ENCODE measurements at places on chromosomes 4 and X.

DNA sequence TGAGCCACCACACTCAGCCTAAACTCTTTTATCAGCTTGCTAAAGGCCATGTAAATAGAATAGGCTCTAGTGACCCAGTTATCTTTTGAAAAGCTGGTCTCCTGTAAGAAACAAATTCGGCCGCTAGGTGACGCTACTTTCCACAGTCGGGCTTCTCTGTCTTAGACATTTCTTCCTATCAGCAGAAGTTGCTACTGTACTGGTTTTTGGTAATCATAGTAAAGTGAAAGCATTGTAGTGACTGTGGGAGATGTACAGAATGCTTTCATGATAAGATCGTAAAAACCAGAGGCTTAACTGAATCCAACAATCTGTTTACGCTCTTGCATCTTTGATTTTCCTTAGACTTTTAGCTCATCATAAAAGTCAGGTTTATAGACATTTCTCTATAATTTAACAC lies 82.6 kb downstream of the GK start:
- peak; percentile 65 for DNase-seq

GRCh38 chr4:81896936-81897335 lies 425.2 kb upstream of the RASGEF1B start:
- no peak for DNase-seq

- DNase-seq: no peak
These were observed 29.9 kb downstream of the TBL1X start for GRCh38 chrX:9494771-9495170.

GRCh38 chr4:151753056-151753455 lies 7.8 kb downstream of the GATB start:
- DNase-seq: no peak

GRCh38 chr4:6404611-6405396 lies 67.6 kb downstream of the PPP2R2C start:
- no peak for DNase-seq

- no peak for DNase-seq
These were observed 7.2 kb downstream of the PRKG2 start for GRCh38 chr4:81207828-81208227.

GRCh38 chr4:124334119-124334518 lies 378.4 kb downstream of the ANKRD50 start:
- DNase-seq: peak; percentile 36

DNA sequence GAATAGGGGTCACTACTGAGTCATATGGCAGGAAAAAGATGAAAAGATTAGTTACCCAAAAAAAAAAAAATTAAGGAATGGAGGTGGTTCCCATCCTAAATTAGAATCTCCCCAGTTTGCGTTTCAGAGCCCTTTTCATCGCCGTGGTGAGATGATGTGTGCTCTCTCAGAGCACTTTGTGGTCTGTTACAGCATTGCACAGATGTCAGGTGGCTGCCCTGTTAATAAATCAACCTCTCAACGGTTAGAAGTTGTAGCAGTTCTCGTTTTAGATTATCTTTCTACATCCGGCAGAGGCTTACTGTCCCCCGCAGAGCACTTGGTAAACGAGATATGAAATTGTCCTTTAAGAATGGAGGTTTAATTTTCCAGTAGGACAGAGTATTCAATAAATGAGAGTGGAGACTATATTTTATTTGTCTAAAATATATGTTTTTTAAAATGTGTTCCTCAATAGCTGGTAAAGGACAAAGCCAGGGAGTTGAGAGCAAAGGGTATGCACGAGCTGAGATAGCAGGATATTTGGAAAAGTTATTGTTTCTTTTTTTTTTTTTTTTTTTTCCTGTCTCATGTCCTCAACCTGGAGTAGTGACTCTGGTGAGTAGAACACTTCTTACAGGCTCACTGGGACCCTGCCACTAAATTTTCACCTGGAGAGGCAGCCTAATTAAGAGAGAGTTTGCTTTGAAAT lies 26.9 kb downstream of the AFF1 start:
- DNase-seq: peak; percentile 79

GRCh38 chrX:149939655-149939904 lies 1.3 kb upstream of the EOLA2 start:
- DNase-seq: no peak

GRCh38 chr4:73573794-73574528 lies 46.3 kb downstream of the RASSF6 start:
- peak; percentile 61 for DNase-seq

- DNase-seq: no peak
These were observed 66.0 kb upstream of the CHRNA9 start for GRCh38 chr4:40269133-40269532.

- no peak for DNase-seq
These were observed 7.4 kb upstream of the SMS start for GRCh38 chrX:21933077-21933476.

GRCh38 chr4:182240161-182241130 lies 2.8 kb upstream of the TENM3 start:
- DNase-seq: no peak

DNA sequence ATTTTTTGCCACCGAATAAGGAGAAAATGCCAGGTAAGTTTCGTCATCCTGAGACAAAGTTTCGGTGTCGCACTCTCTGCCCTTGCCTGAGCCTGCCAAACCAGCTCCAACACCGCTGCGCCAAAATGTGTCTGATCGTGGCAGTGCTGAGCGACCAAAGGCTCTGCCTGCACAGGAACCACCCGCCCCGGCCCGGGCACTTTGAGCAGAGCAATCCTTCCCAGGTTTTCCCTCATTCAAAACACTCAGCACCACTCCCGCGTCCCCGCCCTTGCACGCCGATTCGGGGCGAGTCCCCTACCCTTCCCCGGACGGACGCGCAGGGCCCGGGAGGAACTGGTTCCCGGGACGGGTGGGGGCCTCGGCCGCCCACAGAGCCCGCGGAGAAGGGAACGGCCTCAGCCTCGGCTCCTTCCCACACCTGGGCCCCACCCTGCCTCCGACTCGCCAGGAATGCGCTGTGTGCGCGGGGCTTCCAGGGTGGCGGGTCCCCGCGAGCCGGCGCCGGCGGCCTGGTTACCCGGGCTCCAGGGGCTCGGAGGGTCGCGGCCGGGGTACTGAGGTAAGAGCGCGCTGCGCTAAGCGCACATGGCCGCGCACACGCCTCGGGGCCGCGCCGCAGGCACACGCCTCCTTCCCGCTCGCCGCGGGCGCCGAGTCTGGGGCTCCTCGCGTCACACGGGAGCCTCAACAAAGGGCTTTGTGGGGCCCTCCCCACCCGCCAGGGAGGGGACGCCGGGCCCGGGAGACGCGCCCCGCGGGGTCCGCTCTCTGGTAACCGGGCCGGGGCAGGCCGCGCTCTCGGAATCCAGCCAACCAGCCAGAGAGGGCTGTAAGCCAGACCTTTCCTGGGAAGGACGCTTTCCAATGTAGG lies at the start of gene C4orf36:
TSS of gene C4orf36 (minus strand) at position 661 of the 874 bp plus-strand sequence. CDS start 902 bp downstream, outside the sequence.
- peak; percentile 70 for DNase-seq
